ENCODE measurements at places on chromosomes 13 and 19. TPM values are rescaled to one million over a fixed set of nuclear protein-coding genes. Genes with fewer than 3 reads are reported as not detected.

GRCh38 chr19:3611841-3612240 is 5.2 kb upstream of the TBXA2R start:
- DNase-seq = no peak
- no peak overlapping the region for H3K27ac ChIP-seq
- H3K27me3 ChIP-seq = no peaks in the 10 kb centered on the region
- peaks cover 8% of the 10 kb centered on the region for H3K4me1 ChIP-seq

Gene MEF2B
- total RNA-seq = 3.2 TPM

- no peak overlapping the region for H3K4me3 ChIP-seq
- DNase-seq = no peak
- H3K36me3 ChIP-seq = no peaks in the 10 kb centered on the region
- no peak overlapping the region for H3K27ac ChIP-seq
Measured at GRCh38 chr19:46031781-46032596, 8.8 kb downstream of the IGFL4 start.

GRCh38 chr13:80605716-80606115 is 264.8 kb upstream of the SPRY2 start:
- H3K4me1 ChIP-seq = no peaks in the 10 kb centered on the region
- DNase-seq = no peak
- no peaks in the 10 kb centered on the region for H3K27me3 ChIP-seq

Gene KCNK6
- total RNA-seq = 13.5 TPM

Gene ZNF556
- total RNA-seq = not detected

Gene CCDC194
- total RNA-seq = 5.9 TPM

GRCh38 chr13:67549331-67549730 is 319.2 kb upstream of the PCDH9 start:
- DNase-seq = no peak
- no peaks in the 10 kb centered on the region for H3K36me3 ChIP-seq
- H3K4me3 ChIP-seq = no peak overlapping the region
- no peaks in the 10 kb centered on the region for H3K4me1 ChIP-seq

Gene ZNF726
- 18.1 TPM for total RNA-seq

- H3K27ac ChIP-seq = no peak overlapping the region
- no peaks in the 10 kb centered on the region for H3K4me1 ChIP-seq
- H3K27me3 ChIP-seq = no peaks in the 10 kb centered on the region
- DNase-seq = no peak
- peaks cover 58% of the 10 kb centered on the region for H3K36me3 ChIP-seq
Measured at GRCh38 chr19:36876993-36877938, 26.6 kb downstream of the ZNF345 start.

Measured in activated CD8-positive, alpha-beta memory T cell treated with anti-CD3 and anti-CD28 coated beads, Interleukin-2, amount 10 ng/mL, durations not matched to agents 7 days and 5 days (primary cell).